ENCODE measurements at places on chromosomes 11 and 22.

DNA sequence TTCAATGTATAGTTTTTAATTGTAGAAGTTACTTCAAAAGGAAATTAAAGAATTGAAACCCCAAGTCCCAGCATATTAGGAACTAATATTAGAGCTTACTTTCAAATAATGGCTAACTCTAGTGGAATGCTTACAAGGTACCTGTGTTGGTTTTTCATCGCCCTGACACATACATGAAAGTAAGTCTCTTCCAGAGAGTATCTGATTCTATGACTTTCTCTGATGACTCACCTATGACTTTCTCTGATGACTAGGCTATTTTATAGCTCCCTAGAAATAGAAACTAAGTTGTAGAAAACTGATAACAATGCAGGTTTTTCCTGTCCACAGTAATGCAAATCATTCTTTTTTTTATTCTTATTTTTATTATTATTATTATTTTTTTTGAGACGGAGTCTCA is 33.6 kb upstream of the MMP7 start:
- no peak for DNase-seq

GRCh38 chr11:105720096-105720495 is 110.2 kb downstream of the GRIA4 start:
- DNase-seq = no peak

- no peak for DNase-seq
Observed at GRCh38 chr11:44305470-44306051, 4.4 kb downstream of the ALX4 start.

DNA sequence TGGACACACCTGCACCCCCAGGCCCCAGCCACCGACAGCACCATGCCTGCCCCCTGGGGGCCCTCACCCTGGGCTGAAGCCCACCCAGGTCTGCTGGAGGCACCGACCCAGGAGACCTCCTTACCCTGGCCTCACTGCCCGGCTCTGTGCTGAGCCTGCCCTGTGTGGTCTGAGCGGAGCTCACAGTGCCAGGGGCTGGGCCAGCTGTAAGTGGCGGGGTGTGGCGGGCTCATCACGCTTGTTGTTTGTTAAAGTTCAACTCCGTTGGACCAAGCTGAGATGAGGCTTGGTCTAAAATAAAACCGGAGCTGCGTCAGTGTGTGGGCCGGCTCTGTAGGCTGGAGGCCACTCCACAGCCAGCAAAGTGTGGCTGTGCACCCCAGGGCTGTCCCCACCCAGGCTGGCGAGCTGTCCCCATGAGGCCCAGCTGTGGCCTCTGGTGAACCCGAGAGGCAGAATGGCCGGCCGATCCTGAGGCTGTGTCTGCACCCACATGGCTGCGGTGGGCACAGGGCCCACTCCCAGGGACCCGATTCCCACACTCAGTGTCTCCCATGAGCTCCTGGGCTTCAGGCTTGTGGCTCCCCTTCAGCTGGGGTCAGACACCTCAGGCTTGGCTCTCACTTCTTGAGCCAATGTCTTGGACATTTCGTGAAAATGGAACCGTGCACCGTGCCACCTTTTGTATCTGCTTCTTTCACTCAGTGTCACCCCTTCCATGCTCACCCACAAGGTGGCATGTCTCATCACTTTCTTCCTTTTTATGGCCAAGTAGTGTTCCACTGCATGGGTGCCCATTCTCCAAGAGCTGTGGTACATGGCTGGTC is 137.9 kb downstream of the CTTN start:
- DNase-seq = no peak

GRCh38 chr11:16779436-16779835 is 41.0 kb downstream of the C11orf58 start:
- DNase-seq = no peak

DNA sequence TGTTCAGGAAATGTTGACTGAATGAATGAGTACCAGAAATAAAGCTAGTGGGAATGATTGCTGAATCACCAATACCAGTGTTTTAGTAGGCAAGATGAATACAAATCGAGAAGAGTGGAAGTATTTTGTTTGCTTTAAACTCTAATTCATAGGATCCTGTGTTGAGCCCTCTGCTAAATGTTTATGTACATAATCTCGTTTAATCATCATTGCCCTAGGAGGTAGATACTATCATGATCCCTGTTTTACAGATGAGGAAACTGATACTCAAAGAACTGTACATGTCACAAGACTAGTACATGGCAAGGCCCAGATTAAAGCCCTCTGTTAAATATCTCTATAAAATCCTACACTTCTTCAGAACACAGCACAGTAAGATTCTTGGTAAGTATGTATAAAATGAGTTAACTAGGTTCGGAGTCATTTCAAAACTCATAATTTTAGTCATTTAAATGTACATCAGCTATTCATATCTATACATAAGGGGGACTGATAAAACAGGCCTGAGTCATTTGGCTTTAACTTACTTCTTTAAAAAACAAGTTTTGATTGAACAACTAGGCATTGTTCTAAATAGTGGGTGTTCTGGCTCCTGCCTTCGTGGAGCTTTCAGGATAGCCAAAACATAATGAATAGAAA is 97.1 kb downstream of the EXT2 start:
- DNase-seq = no peak

DNA sequence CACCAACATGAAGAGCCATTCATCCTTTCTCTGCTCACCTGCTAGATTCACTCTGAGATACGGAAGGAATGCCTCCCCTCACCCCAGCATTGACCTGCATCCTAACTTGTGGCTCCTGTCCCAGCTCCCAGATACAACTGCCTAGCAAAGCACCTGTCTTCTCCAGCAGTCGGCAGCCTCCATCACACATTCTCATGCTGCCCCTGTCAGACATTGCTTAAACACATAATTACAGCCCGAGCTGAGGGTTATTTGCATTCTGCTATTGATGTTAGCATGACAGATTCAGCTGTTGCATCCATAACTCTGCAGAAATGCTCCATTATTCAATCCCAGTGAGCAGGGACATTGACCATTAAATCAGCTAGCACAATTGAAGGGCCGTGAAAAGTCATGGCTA is 184.4 kb upstream of the NARS2 start:
- DNase-seq = no peak

GRCh38 chr11:76615950-76616349 is 54.6 kb downstream of the LRRC32 start:
- no peak for DNase-seq

GRCh38 chr11:48141475-48142122 is 75.0 kb upstream of the OR4B1 start:
- no peak for DNase-seq

- DNase-seq = no peak
Observed at GRCh38 chr11:70416881-70417280, 18.6 kb downstream of the CTTN start.

- no peak for DNase-seq
Observed at GRCh38 chr11:123576082-123576481, 78.3 kb downstream of the SCN3B start.

GRCh38 chr22:23184764-23185113 is 4.4 kb downstream of the BCR start:
- no peak for DNase-seq
